ENCODE measurements at places on chromosomes 4 and X.

DNA sequence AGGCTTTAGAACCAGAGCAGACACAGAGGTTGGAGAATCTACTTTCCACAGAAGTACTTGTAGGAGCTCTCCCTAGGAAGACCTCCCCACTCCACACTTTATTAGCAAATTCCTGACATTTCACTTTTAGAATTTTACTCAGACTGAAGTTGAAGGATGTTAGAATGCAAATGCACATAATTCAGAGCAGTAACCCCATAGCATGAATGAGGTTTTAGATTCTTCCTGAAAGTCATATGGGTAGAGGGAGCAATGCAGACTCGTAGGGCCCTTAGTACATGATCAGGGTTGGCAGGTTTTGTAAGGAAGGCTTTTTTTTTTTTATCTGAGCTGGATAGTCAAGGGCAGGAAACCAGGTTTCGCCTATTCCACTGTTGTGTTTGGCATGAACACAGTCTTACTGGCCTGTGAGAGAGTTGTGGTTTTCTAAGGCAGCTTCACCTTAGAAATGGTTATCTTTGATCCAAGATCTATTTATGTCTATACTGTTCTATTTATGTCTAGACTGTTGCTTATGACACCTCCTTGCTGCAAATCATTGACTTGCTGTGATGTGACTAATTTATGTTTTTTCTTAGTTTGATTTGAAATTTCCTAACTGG lies 48.9 kb downstream of the SPATA18 start:
- no peak for DNase-seq

DNA sequence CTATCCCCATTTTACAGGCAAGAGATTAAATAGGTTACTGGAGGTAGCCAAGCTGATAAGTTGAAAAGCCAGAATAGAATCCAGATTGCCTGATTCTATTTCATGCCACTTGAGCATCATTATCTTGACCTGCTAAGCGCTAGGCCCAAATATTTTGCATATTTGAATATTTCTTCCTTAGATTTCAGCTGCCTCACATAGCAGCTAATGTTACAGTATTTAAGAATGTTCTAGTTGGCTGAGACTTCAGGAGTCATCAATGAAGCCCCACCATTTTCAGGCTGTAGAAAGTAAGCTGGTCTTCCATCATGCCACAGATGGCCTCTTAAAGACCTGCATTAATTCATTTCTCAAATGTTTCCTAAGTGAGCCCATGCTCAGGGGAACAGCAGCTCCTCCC lies 121.4 kb downstream of the SHROOM3 start:
- no peak for DNase-seq

GRCh38 chrX:101081231-101081630 lies 2.6 kb downstream of the TMEM35A start:
- no peak for DNase-seq

DNA sequence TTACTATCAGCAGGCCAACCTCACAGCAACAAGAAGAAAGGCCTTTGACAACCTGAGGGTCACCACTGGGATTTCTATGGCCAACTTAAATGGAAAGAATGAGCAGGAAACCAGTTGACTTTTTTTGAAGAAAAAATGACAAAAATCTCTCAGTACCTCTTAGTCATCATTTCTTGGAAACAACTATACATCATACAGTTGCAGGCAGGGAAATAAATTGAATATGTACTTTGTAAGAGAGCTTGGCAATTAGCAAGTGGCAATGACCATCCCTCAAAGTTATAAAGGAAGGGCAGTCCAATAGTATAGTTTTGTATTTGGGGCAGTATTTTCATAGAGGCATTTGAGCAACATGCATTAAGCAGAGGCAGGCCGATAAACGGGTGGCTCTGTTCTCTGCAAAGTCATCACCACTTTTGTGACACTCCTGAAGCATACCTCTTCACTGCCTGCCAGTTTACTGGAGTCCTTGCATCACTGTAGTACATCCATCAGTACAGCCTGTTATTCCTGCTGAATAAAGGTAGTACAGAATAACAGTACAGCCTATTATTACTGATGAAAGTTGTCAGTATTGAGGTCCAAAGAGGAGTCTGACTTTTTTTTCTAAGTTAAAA lies 83.3 kb upstream of the AMELX start:
- no peak for DNase-seq

GRCh38 chr4:47705326-47705981 lies 132.4 kb downstream of the CORIN start:
- DNase-seq, result peak; percentile 53

DNA sequence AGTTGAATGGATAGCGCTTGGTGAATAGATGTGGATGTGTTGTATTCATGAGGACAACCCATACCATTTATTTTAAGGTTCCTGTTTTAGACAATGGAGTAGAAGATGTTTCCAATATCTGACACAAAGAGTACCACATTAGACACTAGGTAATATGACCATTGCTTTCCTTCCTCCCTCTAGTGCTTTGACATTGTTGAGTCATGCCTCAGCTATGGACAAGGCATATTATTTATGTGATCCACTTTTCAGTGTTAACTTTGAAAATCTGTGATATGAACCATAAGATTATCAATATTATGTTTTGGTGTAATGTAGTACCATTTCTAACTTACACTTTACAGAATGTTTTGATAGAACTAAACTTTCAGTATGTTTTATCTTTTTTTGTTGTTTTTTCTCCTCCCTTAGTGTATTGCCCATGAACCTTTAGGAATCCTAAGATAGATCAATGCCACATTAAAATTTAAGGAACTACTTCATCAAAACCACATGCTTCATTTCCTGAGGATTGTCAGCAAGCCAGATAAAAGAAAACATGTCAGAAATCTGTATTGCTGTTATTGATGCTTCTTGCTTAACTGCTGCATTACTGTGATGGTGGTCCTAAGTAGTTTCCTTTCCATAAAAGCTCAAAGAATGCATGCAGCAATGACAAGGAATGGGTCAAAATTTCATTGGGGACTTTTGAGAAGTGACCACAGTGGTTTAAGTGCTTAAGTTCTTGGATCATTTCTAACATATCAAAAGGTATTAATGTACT lies 105.0 kb downstream of the PCDH7 start:
- DNase-seq, result no peak

DNA sequence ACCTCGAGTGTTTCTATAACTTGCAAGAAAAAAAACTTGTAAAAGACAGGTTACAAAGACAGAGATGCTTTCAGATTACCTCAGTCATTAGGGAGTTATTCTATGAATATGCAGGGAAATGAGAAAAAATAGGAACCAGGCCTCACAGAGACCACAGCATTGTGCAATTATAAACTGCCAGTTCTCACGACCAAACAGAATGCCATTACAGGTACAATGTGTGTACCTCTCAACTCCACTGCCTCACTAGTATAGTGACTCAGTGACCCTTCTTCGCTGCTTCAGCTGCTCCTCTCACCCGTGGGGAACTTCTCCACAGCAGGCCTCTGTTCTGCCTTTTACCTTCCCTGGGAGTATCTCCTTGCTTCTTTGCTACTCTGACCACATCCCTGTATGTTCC lies 2.3 kb upstream of the HTATSF1 start:
- DNase-seq, result no peak

- DNase-seq, result no peak
These were observed 28.7 kb upstream of the JAKMIP1 start for GRCh38 chr4:6229095-6229494.

DNA sequence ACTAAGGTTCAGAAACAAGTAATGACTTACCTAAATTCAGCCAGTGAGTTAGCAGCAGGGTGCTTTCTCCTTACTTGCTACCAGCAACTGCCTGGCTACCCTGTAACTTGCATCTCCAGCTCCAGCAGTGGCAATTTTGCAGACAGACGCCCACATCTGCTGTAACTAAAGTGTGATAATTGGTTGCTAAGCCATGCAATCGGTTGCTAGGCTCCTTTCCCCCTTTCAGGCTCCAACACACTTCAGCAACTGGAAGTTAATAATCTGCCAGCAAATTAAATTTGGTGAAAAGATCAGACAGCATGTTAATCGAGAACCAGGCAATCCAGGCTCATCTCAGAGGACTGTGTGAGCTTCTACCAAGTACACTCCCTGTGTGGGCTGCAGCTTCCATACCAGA lies 24.2 kb upstream of the ARHGEF9 start:
- peak; percentile 10 for DNase-seq

GRCh38 chr4:184409911-184410692 lies 64.2 kb downstream of the IRF2 start:
- no peak for DNase-seq

DNA sequence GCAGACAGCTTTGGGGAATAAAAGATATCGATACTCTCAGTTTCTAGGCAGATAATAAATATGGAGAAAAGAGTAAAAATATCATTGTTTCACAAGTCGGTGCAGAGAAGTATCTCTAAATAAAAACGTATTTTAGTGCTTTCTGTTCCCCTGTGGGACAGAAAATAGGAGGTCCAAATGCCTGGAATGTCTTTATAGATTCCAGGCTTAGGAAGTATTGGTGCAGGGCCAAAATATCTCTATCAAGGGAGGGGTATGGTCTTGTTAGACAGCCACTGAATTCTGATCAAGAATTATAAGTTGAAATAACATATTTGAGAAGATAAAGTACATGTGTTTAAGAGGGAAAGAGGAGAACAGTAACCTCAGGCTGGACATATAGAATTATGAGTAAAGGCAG lies 596.4 kb downstream of the PCDH18 start:
- DNase-seq, result no peak

GRCh38 chr4:42391355-42391664 lies 6.0 kb upstream of the SHISA3 start:
- no peak for DNase-seq

- no peak for DNase-seq
These were observed 152.4 kb downstream of the STAG2 start for GRCh38 chrX:124113621-124114600.

DNA sequence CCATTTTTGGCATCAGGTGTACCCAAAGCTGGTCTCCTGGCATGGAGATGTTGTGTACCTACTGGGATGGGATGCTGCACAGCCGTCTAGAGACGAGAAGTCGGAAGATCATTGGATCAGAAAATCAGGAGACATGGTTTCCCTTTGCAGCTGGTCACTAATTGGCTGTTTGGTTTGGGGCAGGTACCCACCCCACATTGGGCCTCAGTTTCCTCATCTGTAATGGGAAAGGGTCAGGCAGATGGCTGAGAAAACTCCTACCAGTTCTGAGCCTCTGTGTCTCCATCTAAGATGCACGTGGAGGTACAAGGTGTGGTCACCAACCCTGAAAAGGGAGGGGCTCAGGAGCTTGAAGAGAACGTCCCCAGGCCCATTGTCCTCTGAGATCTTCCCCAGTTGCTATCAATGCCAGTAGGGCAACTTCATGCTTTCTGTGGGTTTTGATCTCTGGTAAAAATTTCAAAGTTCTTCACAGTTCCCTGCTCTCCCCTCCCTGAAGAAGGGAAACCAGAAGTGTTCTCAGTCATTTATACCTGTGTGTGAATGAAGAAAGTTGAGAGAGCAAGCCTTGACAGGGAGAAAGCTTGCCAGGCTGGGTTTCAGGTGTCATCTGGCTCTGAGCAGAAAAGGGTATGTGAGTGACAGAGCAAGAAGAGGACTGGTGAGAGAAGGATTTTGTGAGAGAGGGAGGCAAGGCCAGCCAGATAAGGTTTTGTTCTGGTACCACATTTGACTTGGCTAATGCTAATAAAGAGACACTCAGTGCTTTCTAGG lies 15.1 kb downstream of the TSC22D3 start:
- DNase-seq, result no peak
